ENCODE measurements at places on chromosomes 12 and 14.

DNA sequence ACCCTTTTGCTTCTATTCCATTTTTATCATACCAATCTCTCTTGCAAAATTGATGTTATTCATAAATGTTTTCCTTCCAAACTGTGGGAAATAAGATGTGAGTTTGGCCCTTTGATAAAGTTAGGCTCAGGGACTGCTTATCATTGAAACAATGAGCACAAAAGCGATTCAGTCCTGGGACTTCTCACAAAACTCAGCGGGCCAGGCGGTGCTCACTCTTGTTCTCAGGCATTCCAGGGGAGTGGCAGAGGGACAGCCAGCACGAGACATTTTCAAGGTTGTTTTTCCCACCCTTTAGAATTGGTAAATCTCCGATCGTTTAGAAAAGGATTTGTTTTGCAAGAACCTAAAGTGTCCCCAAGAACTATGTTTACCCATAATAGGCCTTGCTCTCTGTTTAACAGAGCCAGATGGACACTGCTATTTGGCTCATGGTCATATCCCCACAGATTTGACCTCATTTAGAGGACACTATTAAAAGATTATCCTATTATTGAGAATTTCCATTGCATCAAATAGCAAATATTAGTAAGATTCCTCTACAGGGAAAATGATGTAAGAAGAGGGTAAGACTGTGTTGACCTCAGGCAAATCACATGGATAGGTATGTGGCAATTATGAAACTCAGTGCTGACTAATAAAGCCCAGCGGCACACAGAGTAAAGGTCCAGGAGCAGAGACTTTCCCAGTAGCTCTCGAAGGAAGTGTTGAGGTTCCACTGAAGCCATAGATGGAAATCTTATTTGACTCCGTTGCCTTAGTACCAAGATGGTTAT, 102.7 kb upstream of the USP44 start:
- DNase-seq: peak; percentile 15

DNA sequence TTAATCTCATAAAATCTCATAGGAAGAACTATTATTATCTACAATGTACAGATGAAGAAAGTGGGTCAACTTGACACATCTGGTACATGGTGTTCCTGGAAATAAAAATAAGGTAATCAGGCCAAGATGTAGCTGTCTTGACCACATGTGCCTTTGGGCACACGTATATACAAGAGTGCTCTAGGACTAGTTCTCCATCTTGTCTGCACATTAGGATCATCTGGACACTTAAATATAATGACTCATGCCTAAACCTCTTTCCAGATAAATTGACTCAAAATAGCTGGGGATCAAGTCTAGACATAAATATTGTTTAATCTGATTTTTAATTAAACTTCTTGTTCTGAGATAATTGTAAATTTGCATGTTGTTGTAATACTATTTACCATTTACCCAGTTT, 182.6 kb downstream of the CNTN1 start:
- DNase-seq: no peak

- no peak for DNase-seq
These were observed 30.7 kb upstream of the GARIN2 start for GRCh38 chr14:67158566-67158965.

GRCh38 chr14:104556256-104557021, 23.1 kb upstream of the C14orf180 start:
- DNase-seq: no peak
